ENCODE measurements at places on chromosomes 4 and X.

- DNase-seq: no peak
Observed at GRCh38 chrX:82711457-82711856, 796.6 kb upstream of the POU3F4 start.

GRCh38 chrX:66030505-66031317 is 9.2 kb downstream of the VSIG4 start:
- peak; percentile 0 for DNase-seq

- DNase-seq: no peak
Observed at GRCh38 chr4:172881645-172882044, 287.0 kb upstream of the GALNT7 start.

DNA sequence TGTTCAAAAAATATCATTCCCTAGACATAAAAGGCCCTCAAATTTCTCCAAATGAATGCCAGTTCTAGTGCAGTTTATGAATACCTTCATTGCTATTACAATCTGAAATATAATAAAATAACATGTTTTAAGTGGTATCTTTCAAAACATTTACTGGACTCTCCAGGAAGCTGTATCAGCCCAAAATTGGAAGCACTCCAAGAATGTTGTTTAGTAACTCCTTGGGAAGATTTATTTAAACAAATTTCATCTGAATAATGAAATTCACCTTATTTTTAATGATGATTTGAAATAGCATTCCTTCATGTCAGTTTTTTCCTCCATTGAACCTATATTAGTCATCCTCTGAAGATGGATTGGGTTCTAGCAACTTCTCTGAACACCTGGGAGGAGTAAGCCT is 217.2 kb upstream of the PCDH18 start:
- DNase-seq: peak; percentile 42

GRCh38 chr4:88860586-88860985 is 163.0 kb upstream of the NAP1L5 start:
- no peak for DNase-seq

DNA sequence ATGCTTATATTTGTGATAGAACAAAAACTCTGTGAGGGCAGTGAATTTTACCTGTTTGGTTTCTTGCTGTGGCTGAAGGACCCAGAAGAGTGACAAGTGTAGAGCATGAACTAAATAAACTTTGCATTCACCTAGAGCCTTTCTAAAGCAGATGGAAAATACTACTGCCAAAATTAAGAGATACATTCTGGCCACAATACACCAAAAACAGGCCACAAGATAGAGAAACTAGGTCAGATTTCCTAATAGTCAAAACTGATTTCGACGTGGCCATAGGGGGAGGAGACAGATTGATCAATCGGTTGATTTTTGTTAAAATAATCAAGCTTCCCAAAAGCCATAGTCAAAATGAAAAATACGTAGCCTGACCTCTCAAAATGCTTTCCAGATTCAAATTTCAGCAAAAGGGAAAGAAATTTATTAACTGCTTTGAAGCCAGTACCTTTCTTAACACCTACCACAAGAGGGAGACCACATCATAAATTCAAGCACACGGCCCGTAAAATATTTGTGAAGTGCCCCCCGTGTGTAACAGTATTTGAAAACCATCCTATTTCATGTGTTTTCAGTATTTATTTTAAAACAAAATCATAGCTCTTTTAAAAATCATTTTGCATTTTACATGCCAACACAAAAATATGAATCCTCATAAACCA is 132.4 kb downstream of the CORIN start:
- peak; percentile 50 for DNase-seq

DNA sequence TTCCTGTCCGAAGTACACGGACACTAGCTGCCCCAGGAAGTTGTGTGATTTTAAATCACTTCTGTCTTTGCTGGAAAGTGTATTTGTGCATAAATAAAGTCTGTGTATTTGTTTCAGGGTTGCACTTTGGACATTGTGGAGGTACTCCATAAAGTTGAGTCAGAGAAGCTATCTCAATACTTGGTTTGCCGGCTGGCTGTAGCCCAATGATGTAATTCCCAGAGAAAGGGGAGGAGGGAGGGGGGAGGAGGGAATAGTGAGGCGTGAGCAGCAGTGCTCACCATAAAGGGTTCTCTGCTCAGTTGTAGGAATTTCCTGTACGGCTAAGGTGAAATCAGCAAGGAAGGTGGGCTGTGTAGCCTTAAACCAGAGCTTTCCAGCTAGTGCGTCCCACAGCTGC is 7.5 kb downstream of the APEX2 start:
- DNase-seq: peak; percentile 46

DNA sequence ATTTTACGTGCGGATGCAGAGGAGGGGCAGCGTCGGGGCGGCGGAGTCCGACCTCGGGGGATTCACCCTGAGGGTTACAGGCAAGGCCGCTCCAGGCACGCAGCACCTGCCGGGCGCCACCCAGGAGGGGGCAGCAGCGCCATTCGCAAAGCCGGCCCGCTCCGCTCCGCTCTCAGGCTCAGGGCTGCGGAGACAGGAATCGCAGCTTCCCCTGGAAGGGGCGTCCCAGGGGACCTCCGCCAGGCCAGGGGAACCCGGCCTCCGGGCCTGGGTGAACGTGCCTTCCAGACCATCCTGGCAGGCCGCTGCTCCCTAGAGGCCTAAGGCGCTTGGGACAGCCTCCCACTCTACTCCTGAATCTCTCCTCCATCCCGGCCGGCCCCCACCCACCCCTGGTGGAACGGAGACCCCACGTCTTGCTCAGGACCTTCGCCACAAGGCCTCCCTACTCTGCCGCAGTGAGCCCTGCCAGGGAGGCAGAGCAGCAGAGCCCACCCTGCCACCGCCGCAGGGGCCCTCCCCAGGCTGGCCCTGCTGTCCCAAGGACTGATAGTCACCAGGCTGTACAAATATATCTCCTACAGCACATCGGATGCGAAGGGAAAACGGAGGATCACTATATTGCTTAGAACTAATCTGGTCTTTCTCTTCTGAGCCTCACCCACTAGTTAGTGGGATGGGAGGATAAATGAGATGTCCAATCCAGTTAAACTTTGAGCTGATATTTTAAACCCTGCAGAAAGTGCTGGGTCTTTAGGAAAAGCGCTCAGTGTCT is 115.0 kb downstream of the SMIM20 start:
- peak; percentile 63 for DNase-seq

- DNase-seq: peak; percentile 81
Observed at GRCh38 chr4:113411496-113411938, 350.0 kb downstream of the CAMK2D start.

DNA sequence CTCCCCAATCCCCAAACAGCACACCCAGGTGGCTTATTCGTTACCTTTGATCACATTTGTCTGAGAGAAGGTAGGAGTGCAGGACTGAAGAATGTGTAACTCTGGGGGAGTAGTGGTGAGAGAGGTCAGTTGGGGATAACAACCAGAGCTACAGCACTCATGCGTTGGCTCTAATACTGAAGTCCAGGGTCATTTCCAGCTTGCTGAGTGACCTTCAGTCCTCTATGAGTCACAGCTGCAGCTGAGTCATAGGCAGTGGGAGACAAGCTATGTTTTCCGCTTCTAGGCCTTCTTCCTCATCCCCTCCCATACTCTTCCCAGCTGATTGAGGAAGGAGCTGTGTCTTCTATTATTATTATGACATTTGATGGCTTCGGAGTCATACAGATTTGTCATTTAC is 31.6 kb upstream of the CT47C1 start:
- peak; percentile 65 for DNase-seq

DNA sequence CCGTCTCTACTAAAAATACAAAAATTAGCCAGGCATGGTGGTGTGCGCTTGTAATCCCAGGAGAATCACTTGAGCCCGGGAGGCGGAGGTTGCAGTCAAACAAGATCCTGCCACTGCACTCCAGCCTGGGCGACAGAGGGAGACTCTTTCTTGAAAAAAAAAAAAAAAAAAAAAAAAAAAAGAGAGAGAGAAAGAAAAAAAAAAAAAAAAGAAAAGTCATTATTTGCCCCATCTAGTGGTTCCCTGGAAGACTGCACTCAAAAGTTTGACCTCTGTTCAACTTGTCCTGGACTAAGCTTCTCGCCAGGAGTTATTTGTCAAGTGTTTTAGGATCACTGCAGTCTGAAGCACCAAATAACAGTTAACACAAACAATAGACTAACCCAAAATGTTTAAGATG is 45.3 kb upstream of the KCTD8 start:
- no peak for DNase-seq

DNA sequence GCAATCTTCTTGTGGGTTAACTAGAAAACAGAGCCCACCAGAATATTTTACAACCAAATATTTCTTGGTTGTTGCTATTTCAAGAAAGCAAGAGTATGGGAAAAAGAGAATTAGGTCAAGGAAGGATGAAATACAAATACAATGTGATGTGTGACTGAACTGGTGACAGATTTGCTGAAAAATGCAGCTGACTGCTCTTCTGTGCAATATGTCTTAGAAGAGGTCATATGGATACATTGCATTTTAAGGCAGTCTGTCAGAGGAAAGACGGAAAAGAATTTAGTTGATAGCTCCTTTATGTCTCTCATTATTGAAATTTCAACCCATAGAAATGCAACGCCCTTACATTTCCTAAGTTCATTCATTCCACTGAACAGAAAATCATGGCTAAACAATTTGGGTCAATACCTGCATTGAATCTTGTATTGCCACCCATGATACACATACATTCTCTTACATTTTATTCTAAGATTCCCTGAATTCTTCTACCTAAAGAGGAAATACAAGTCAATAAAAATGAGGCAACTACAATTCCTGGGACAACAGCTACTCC is 423.1 kb downstream of the ADAM29 start:
- DNase-seq: peak; percentile 64

- DNase-seq: no peak
Observed at GRCh38 chr4:112206431-112206830, 25.2 kb upstream of the AP1AR start.

DNA sequence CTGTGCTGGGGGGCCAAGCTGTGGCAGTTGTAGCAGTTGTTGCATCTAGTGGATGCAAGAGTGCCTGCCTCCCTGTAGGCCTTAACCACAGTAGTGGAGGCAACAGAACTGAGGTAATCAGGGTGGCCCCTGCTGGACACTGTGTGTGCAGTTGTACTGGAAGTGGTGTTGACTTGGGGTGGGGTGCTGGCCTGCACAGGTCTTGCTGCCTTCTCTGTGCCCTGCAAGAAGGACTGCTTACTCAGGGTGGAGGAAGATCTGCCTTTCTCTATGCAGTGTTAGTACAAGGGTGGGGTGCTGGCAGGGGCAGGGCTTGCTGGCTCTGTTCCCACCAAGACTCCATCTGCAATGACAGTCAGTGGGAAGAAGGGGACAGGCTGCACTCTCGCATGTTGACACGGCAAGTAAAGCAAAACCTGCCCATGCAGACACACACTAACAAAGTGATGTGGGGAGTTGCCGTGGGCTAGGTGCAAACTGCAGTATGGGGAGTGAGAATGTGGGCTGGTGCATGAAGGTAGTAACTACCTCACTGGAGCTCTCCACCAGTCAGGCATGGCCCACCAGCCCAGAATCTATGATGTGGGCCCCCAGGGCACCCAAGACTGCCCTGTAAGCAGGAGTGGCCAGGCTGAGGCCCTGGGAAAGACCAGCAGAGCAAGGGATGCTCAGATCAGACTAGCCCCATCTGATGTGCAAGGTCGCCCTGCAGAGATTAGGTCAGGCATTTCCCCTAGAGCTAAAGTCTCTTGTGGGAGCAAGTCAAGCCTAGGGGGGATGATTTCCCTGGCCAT is 594.9 kb downstream of the TECRL start:
- no peak for DNase-seq
